ENCODE measurements at places on chromosomes 12 and 14. TPM values are rescaled to one million over a fixed set of nuclear protein-coding genes. Genes with fewer than 3 reads are reported as not detected.

PTPRO gene
- total RNA-seq = 0.08 TPM

TMEM121 gene
- total RNA-seq = 6.2 TPM

CCDC38 gene
- total RNA-seq = 0.09 TPM

APOF gene
- total RNA-seq = not detected

LYZ gene
- total RNA-seq = 0.26 TPM

PLEKHG7 gene
- total RNA-seq = not detected

PRH2 gene
- not detected for total RNA-seq

STAC3 gene
- total RNA-seq = 0.16 TPM

FITM1 gene
- not detected for total RNA-seq

SOS2 gene
- total RNA-seq = 12.6 TPM

KLHL33 gene
- total RNA-seq = not detected

ZNF641 gene
- 7.8 TPM for total RNA-seq

C1QL4 gene
- total RNA-seq = 6.0 TPM

NGB gene
- total RNA-seq = not detected

PLA2G1B gene
- not detected for total RNA-seq

TMEM116 gene
- total RNA-seq = 8.9 TPM

PTPRB gene
- total RNA-seq = 1.0 TPM

ERO1A gene
- total RNA-seq = 64.5 TPM

MYF5 gene
- not detected for total RNA-seq

ZNF385A gene
- 18.4 TPM for total RNA-seq

CELA1 gene
- total RNA-seq = not detected

TAS2R14 gene
- total RNA-seq = 0.27 TPM

RPL10L gene
- total RNA-seq = not detected

TAS2R13 gene
- not detected for total RNA-seq

OR4E2 gene
- total RNA-seq = not detected

PAX9 gene
- 2.7 TPM for total RNA-seq

GMFB gene
- 33.4 TPM for total RNA-seq

CCDC196 gene
- not detected for total RNA-seq

SMARCC2 gene
- 31.4 TPM for total RNA-seq

GSKIP gene
- total RNA-seq = 26.6 TPM

SYCP3 gene
- total RNA-seq = 0.12 TPM

MEG3 gene
- 51.9 TPM for total RNA-seq

ACRBP gene
- 0.21 TPM for total RNA-seq

CPNE6 gene
- total RNA-seq = not detected
